ENCODE measurements at places on chromosomes 11 and 22.

DNA sequence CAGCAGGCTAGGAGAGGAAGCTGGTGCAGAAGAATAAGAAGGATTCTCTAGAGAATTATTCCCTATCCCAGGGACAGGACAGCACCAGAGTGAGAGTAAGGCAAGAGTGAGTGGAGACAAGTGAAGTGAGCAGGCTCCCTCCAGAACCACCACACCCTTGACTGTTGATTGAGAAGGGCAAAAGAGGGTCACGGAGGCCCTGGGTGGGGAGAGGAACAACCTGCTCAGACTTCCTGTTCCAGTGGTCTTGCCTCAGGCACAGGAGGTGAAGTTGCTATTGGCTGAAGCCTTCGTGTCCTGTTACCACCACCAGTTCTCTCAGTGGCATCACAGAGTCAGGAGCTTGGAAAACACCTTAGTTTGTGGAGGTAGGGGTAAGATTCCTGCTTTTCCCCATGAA is 51.7 kb upstream of the CCDC89 start:
- no peak for DNase-seq

- DNase-seq = no peak
Measured at GRCh38 chr11:30786256-30787110, 200.3 kb upstream of the MPPED2 start.

DNA sequence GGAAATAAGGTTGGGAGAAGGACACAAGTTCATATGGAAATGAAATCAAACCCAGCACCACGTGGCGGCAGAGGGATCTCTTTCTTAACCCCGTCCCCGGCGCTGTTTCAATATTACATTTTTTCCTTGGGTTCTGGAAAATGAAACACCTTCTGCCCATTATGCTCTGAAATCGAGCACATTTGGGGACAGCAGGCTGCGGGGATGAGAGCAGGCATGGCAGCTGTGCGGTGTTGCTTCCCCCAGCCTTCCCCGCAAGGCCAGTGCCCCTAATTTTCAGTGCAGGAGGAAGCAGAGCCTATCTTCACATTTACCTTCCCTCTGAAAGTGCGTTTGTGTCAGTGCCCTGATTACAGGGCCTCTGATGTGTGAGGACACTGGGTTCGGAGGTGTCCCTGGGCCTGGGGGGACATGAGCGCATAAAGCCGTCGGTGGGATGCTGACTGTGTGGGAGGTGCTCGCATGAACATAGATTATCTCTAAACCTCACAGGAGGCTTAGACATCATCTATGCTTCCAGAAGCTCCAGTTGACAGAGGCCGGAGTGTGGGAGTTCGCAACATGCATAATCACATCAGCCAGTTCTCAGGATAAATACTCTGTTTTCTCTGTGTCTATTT is 921.3 kb downstream of the BRD1 start:
- DNase-seq = no peak

- no peak for DNase-seq
Measured at GRCh38 chr11:132349811-132350733, 979.7 kb downstream of the NTM start.

- DNase-seq = no peak
Measured at GRCh38 chr11:24496386-24496735, 492 bp upstream of the LUZP2 start.

DNA sequence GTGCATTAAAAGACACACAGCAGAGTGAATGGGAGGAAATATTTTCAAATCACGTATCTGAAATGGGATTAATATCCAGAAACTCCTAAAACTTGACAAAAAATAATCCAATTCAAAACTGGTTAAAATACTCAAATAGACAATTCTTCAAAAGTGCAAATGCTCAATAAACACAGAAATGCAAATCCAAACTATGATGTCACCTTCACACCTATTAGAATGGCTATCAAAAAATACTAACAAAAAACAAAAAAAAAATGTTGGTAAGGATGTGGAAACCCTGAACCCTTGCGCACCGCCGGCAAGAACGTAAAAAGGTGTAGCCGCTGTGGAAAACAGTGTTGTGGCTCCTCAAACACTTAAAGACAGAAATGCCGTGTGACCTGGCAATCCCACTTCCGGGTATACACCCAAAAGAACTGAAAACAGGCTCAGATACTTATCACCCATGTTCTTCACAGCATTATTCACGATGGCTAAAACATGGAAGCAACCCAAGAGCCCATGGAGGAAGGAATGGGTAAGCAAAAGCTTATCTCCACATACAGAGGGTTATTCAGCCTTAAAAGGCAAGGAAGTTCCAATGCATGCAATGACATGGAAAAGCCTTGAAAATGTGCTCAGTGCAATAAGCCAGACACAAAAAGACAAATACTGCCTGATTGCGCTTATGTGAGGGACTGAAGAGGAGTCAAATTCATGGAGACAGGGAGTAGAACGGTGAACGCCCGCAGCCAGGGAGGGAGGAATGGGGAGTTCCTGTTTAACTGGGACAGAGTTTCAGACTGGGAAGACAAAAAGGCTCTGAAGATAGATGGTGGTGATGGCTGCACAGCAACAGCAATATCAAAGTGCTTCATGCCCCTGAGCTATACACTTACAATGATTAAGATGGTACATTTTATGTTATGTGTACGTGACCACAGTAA is 19.6 kb downstream of the BRD1 start:
- no peak for DNase-seq

All from stimulated activated CD8-positive, alpha-beta memory T cell treated with anti-CD3 and anti-CD28 coated beads, Interleukin-4, amount 100 ng/mL, for 24 hours (primary cell).